ENCODE measurements at places on chromosomes 3 and 15.

DNA sequence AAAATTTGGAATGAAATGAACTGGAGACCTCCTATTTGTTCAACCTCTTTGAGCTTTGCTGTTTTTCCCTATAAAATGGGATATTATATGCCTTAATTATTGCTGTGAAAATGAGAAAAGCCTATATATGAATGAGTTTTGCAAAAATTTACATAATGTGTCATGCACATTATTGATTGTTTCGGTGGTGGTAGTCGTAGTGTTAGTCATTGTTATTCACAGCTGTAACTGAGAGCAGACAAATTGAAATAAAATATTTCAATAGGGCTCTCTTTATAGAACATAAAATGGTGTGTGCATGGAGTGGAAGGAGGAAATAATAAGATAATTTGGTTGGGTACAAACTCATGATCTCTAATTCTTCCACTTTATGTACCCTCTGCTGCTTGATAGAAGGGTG, 153.7 kb upstream of the GADL1 start:
- no peak for DNase-seq

DNA sequence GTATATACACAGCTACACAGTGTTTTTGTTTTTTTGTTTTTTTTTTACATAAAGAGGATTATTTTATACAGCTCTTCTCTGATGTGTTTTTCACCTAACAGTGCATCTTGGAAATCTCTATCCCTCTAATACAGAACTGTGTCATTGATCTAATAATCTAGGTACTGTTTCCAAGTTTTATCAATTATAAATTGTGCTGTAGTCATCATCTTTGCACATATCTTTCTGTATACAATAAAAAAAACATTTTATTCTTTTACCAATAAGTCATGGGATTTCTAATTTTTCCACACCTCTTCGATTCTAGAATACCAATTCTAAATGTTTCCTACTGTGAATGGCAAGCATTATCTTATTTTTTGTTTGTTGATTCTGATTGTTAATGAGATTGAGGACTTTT, 1.7 kb upstream of the PLSCR2 start:
- DNase-seq = no peak

DNA sequence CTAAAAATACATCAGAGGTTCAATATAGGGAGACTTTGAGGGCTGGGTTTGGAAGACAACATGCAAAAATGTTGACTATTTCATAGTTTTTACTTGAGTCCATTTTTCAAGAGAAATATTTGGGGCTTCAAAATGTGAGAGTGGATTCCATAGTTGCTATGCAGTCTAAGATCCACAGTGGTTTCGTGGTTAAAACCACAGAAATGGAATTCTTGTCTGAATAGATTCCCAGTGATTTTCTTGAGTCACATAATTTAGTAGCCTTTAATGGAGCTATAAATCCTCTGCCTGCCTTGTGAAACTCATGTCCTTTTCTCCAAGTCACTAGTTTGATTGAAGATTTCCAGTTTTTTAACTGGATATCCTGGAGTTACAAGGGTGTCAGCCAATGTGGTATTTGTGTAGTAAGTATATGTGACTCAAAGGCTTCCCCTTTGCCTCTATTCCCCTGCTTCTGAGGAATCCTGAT, 94.7 kb upstream of the RBMS3 start:
- DNase-seq = no peak

- no peak for DNase-seq
Measured at GRCh38 chr3:24017305-24017704, 72.2 kb downstream of the NR1D2 start.

DNA sequence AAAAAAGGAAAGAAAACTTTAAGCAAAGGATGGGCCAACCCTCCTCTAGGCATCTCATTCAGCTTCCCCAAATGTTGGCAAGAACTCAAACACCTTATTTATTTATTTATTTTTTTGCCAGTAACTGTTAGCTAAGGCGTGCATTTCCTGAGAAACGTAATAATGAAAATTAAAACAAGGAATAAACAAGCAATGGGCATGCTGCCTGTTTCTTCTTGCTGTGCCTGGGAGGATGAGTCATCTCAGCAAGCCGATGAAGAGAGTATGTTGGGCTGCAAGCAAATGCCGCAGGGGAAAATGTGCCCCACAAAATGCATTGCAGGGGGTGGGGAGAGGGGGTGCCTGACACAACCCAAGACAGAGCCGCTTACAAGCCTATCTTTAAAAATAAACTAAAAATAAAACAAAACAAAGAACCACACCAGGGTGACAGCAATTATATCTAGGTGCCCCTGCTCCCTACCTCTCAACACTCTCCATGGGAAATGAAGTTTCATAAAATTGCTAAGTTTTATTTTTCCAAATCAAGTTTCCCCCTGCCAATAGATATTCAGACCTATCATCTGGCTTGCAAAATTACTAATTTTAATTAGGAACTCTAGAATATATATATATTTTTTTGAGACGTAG, 40.3 kb downstream of the EIF4E3 start:
- DNase-seq = no peak

- DNase-seq = no peak
Measured at GRCh38 chr15:48190932-48191573, 412 bp upstream of the CTXN2 start.

DNA sequence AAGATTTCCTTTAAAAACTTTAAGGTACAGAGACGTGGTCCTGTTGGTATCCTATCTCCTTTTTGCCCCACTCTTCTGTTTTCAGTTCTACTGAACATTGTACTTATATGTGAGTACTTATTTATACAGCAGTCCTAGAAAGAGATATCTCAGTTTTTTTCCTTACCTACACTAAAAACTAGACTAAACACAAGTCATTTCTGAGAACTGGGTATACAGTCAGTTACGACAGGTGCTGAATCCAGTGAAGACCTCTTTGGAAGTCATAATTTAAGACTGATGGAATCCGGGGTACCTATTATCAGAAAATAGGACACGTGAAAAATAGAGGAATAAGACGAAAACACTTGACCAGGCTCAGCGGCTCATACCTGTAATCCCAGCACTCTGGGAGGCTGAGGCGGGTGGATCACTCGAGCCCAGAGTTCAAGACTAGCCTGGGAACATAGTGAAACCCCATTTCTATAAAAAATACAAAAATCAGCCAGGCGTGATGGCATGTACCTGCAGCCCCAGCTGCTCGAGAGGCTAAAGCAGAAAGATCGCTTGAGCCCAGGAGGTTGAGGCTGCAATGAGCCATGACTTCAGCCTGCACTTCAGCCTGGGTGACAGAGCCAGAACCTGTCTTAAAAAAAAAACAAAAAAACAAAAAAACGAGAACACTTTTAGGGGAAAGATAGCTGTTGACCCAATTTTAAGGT, 76.3 kb downstream of the KLHL25 start:
- no peak for DNase-seq

DNA sequence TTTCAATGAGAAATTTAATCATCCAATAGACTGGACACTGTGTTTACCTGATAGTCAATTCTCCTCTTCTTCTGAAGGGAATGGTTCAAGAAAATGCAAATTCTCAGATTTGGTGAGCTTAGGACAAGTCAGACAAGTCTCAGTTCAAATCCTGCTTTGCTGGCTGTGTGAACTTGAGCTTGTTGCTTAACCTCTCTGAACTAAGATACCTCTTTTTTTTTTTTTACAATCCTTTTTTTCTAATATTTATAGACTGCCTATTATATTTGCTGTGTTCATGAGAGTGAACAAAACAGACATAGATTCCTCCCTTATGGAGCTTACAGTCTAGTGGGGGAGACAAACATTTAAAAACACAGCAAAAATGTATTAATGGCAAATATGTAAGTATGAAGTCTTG, 8.2 kb upstream of the SLC28A1 start:
- DNase-seq = no peak

DNA sequence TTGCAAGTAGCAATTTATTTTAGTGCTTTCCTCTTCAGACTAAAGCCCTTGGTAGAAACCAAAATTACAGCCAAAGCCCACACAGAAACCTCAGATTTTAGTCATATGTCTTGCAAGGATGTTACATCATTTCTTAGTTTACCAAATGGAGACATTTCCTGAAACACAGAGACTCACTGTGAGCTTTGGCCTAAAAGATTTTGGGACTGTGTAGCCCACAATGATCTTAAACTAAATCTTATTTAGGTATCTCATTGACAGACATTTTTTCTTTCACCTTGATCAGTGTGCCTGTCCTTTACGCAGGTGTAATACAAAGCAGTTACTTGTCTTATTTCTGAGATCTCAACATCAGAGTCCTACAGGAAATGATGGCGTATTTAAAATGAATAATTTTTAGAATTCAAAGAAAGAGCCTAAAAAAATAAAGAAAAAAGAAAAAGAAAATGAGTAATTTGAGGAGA, 27.8 kb upstream of the AP4E1 start:
- no peak for DNase-seq

DNA sequence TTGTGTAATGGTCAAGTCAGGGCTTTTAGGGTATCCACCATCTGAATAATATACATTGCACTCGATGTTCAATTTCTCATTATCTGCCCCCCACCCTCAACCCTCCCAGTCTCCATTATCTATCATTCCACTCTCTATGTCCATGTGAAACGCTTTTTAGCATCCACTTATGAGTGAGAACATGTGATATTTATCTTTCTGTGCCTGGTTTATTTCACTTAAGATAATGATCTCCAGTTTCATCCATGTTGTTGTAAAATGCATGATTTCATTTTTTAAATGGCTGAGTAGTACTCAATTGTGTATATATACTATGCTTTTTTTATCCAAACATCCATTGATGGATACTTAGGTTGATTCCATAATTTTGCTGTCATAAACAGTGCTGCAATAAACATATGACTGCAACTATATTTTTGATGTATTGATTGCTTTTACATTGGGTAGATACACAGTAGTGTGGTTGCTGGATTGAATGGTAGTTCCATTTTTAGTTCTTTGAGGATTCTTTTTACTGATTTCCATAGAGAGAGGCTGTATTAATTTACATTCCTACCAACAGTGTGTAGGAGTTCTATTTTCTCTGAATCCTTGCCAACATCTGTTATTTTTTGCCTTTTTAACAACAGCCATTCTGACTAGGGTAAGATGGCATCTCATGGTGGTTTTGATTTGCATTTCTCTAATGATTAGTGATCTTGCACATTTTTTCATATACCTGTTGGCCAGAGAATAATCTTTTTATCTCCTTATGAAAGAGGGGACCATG, 332.9 kb upstream of the TGFBR2 start:
- DNase-seq = no peak

GRCh38 chr3:122942937-122943827, 84.4 kb downstream of the SEMA5B start:
- no peak for DNase-seq

GRCh38 chr3:152392272-152392880, 123.6 kb downstream of the MBNL1 start:
- no peak for DNase-seq

DNA sequence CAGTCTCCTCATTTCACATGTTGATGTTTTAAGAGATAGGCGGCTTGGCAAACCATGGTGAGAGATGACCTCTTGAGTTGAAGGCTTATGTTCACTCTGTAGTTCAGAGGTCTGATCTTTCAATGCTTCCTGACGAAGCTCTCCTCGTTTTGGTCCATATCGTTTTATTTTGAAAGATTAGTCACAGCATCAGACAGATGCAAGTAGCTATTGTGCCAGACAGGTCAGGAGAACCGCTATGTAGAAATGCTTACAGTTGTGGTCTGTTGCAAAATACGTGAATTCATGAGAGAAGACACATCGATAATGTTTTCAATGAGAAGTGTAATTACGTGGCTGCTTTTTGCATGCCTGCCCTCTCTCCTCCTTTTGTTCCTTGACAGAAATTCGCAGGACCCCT, 47.5 kb downstream of the CHL1 start:
- no peak for DNase-seq

DNA sequence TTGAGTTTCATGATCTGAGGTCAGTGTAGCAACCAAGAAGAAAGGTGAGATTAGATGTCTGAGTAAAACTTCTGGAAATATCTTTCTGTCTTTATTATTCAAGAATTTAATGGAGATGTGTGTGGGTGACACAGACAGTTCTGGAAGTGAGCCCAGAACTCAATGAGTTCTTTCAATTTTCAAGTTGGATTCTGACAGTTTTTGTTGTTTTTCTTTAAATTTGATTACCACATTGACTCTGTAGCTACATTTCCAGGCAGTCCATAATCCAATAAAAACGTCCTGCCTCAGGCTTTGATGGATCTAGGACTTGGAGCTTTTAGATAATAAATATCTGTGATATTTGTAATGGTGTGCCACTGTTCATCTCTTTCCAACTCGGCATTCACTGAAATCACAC, 3.9 kb upstream of the PARP14 start:
- DNase-seq = no peak

- no peak for DNase-seq
Measured at GRCh38 chr15:37921527-37922385, 12.7 kb upstream of the TMCO5A start.

GRCh38 chr3:168512802-168513201, 417.1 kb upstream of the GOLIM4 start:
- no peak for DNase-seq

DNA sequence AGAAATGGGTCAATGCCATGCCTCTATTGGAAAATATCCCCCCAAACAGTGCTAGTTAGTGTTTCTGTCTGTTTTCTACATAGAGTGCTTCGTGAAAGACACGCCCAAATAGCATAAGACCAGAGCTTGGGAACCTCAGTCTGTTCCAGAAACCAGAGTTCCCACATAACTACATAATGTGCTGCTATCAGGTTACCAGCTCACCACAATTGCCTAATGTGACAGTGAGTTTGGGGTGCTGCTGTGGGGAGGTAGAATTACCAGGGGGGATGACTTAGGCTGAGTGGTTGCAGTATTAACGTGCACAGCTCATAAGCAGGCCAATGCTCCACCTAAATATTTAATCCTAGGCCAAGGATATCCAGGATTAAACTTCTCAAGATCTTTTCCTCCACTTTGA, 39.2 kb downstream of the DUT start:
- no peak for DNase-seq

GRCh38 chr3:112074616-112075497, 11.3 kb upstream of the C3orf52 start:
- DNase-seq = no peak

DNA sequence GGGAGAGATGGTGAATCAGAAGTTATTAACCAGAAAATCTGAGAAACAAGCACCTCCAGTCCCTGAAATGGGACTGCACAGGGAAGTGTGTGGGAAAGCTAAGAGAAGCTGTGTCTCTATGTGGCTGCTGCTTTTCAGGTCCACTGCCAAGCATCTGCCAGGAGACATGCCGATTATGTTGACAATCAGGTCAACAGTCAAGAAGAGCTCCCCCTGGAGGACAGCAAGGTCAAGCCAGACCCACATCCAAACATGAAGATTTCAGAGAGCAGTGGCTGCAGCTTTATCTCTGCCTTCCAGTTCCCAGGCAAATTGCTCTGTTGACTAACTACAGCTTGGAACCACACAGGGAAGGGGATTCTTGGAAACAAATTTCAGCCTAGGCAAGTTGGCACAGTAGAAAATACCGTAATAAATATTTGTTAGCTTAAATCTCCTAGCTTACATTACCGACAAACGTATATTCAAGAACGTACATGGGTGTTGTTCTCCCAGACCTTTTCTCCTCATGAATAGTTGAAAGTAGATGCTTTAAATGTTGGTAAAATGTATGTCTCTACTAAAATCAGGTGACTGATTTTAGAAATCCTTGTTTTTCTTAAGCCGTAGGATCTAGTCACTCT, 394.5 kb upstream of the RARB start:
- no peak for DNase-seq

DNA sequence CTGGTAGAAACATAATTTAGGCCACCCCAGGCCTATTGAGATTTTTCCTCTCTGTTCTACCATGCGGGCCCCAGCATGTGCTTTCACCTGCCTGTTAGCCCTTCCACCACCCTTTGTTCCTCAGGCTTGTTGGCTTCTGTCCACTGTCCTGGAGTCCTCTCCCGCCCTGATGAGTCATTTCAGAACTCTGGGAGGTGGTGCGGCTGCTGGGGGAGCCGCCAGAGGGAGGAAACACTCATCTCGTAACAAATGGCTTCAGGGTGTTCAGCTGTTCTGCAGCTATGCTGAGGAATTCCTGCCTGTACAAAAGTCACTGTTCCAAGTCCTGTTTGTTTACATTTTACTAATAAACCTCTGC, 36.3 kb downstream of the LRTM1 start:
- peak; percentile 85 for DNase-seq

Data from lower leg skin (tissue), 4 donors.